ENCODE measurements at places on chromosomes 5 and 9.

GRCh38 chr5:12959713-12960112, 984.8 kb downstream of the DNAH5 start:
- DNase-seq: no peak

DNA sequence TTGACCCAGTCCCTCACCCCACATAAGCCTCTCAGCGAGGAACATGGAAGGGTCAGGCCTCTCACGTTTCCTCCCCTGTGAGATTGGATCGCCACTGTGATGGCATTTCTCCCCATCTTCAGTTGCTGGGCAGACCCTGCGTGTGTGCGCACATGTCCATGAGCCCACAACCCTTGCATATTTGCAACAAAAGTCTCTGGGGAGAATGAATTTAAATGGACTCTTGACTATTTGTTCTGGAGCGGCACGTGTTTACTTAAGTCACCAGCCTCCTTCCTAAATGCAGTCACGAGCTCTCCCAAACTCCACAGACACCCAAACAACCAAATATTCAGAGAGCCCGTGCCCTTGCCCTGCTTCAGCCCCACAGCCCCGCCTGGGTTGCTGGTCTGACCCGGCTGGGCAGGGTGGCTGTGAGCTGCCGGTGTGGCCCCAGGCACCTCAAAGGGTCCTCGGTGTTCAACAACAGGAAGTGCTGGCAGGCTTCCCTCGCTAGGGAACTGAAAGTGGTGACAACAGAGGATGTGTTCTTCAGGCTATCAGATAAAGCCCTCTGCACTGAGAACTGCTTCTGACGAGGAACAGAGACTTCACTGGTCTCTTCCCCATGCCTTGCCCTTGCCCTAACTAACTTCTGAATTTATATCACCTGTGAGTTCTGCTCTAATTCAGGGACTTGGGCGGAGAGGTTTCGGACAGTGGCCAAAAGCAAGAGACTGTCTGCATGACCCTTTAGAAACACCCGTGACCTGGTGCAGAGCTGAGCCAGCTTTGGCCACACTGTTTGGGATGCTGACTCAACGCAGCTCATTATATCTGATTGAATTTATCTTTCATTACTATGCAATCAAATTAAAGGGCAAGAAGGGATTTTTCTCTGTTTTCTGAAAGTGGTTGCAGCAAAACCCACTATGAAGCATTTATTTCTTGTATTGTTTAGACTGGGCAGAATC, 19.2 kb upstream of the CD180 start:
- DNase-seq: peak; percentile 81

GRCh38 chr9:13181652-13182051, 97.8 kb downstream of the MPDZ start:
- no peak for DNase-seq

GRCh38 chr5:619444-619843, 7.3 kb downstream of the CEP72 start:
- DNase-seq: no peak

DNA sequence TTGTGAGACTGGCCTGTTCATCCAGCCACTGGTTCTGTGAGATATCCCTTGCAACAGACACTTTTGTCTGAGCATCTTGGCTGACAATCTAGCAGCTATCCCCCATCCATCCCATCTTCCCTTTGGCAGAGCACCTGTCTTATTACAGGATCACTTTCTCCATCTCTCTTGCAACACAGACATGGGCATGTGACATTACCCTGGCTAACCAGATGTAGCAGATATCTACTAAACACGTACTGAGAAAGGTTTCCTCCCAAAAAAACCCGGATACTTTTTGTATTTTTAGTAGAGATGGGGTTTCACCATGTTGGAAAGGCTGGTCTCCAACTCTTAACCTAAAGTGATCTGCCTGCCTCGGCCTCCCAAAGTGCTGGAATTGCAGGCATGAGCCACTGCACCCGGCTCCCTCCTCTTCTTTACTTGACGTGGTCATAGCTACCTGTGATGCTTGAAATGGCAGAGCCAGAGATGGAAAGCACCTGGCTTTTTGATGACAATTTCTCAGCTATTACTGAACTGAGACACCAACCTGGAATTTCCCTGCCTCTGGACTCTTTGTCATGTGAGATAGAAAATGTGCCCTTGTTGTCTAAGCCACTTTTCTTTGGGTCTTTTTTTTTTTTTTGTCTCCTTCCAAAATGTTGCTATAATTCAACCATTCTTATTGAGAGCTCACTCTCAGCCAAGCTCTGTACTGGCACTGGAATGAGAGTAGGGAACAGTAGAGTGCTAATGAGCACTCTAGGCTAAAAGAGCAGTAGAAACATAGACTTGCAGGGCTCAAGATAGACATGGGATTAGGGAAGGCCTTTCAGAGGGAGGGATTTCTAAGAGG, 32.6 kb downstream of the FNBP1 start:
- peak; percentile 60 for DNase-seq

DNA sequence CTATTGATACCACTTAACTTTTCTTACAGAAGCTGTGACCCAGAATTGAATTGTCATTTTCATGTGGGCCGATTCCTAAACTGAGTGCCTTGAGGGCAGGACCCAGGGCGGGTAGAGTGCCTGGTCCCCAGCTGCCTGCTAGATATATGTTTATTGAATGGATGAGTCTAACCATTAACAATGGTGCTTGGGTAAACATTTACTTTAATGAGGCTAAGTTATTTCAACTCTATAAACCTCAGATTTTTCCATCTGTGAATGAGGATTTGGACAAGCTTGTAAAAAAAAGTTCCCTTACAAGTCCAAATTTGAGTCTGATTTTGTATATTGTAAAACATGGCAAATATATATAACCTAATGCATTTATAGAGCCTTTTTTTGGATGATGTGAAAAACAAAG, 181.8 kb upstream of the ELL2 start:
- DNase-seq: no peak

DNA sequence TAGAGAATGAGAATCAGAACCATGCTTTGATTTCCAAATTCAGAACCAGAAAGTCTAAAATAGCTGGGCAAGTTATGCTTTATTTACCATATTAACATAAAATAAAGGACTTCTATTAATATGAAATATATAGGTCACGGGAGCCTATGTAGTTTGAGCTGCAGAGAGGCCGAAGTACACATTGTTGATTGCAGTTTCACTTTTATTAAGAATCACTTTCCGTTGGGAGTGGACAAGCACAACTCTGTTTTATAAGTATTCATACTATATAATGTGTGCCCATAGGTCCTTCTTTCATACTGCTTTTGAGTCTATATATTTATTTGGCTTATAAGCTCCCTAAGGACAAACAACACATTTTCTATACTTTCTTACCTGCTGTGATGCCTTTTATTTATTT, 58.7 kb upstream of the DMRT3 start:
- no peak for DNase-seq

DNA sequence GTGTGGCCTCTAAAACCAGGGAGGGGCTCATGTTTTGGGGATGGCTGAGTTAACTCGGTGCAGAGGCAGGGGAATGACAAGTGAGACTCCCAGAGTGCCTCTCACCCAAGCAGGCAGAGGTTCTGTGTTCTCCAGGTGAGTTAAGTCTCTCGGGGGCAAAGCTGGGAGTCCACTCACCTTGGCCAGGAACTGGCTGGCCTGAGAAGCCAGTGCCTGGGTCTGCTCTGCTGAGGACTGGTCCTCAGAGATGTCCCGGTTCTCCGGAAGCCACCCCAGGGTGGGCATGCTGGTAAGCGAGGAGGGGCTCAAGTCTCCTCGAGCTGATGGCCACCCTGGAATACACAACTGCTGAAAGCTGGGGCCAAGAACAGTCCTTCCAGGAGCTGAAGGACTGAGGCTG, 20.4 kb downstream of the AKNA start:
- DNase-seq: no peak

DNA sequence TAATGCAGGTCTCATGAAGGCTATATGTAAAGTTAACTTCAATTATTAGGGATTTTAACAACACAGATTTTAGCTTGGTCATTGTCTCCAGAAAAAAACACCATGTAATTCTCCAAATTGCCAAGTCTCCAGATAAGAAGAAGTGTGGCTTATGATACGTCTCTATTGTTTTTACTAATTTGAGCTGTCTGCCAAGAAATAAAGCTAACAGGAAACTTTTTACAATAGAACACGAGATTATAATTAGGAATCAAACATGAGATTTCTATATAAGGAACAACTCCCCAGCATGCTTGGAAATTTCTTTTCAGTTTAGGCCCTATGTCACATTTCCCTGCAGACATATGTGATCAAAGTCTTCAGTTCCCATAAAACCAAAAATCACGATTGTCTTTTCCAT, 142.7 kb downstream of the MCTP1 start:
- no peak for DNase-seq

DNA sequence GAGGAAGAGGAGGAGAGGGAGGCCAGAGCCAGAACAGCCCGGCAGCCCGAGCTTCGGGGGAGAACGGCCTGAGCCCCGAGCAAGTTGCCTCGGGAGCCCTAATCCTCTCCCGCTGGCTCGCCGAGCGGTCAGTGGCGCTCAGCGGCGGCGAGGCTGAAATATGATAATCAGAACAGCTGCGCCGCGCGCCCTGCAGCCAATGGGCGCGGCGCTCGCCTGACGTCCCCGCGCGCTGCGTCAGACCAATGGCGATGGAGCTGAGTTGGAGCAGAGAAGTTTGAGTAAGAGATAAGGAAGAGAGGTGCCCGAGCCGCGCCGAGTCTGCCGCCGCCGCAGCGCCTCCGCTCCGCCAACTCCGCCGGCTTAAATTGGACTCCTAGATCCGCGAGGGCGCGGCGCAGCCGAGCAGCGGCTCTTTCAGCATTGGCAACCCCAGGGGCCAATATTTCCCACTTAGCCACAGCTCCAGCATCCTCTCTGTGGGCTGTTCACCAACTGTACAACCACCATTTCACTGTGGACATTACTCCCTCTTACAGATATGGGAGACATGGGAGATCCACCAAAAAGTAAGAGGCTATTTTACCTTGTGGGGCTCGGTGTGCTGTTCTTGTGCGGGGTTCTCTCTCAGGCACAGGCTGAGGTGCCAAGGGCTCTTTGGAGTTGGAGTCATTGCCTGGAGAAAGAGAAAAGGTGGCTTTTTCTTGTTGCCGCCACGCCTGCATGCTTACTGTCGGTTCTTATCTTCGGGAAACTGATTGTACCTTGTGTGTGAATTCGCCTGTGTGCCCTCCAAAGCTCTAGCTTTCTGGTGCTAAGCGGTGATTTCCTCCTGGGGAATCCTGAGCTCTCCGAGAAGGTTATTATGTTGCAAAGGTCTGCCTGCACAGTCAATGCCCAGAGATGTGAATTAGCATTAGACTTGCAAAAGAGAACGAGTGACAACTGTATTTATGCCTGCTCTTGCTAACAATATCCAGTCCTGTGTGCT, at the start of gene ISL1:
ISL1 (plus strand) TSS at position 318 of the 991 bp plus-strand sequence; CDS start at position 542, 224 bp downstream.
- no peak for DNase-seq

DNA sequence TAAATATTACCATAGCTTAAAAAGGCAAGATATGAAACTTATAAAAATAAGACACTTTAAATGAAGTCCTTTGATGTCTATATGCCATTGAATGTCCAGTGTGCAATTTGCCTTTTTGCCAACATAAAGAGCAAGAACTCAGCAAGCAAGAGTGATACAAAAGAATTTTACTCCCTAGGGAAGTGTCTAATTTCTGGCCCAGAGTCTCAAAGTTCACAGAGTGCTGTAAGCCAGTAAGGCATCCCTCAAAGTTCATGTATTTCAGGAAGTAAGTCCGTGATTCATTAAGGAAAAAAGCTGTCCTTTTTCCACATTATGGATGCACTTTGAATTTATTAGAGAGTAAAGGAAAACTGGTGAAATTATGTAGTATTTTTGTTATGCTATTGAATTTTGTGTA, 185.2 kb downstream of the CCDC171 start:
- DNase-seq: no peak

- no peak for DNase-seq
These were observed 109.9 kb downstream of the EDIL3 start for GRCh38 chr5:84274585-84275468.

DNA sequence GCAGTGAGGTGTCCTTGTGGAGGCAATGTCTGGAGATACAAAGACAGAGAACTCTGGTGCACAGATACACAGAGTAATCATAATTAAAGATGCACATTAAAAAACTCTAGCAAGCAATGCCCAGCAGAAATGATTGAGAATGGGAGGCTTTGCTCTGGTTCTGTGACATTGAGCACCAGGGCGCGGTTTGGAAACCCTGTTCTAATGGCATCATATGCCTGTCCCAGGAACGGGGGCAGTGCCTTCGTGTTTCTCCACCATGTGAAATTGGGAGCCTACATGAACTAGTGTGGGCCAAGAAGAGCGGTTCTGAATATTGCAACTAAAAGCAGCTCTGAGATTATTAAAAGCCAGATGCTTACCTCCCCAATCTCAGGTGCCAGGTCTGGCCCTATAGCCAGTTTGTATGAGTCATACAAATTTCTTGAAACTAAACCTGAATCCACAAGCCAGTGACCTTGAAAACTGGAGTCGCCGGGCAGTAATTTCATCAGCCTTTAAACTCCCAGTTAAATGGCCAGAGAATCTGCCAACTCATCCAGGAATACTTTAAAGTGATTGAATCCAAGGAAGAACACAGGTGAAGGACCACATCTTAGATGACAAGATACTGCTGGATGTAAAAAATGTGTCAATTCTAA, 22.2 kb upstream of the CTSL start:
- no peak for DNase-seq

GRCh38 chr9:87147839-87148238, 200.5 kb upstream of the GAS1 start:
- no peak for DNase-seq

GRCh38 chr5:99614888-99615287, 686.1 kb upstream of the CHD1 start:
- no peak for DNase-seq

GRCh38 chr5:673831-674629, 19.1 kb downstream of the TPPP start:
- no peak for DNase-seq

Measured in activated CD8-positive, alpha-beta memory T cell treated with anti-CD3 and anti-CD28 coated beads for 24 hours (primary cell).